ENCODE measurements at places on chromosomes 4 and X. TPM values are rescaled to one million over a fixed set of nuclear protein-coding genes. Genes with fewer than 3 reads are reported as not detected.

The CYSLTR1 gene
- not detected for total RNA-seq

The SGMS2 gene
- total RNA-seq = 86.9 TPM

The PLK4 gene
- total RNA-seq = 9.7 TPM

The IBSP gene
- not detected for total RNA-seq

The LRIT3 gene
- not detected for total RNA-seq

The TMEM47 gene
- total RNA-seq = 2.0 TPM

The PCDH7 gene
- 13.0 TPM for total RNA-seq

The PPA2 gene
- 148 TPM for total RNA-seq

The DSPP gene
- not detected for total RNA-seq
